ENCODE measurements at places on chromosomes 11 and 22.

DNA sequence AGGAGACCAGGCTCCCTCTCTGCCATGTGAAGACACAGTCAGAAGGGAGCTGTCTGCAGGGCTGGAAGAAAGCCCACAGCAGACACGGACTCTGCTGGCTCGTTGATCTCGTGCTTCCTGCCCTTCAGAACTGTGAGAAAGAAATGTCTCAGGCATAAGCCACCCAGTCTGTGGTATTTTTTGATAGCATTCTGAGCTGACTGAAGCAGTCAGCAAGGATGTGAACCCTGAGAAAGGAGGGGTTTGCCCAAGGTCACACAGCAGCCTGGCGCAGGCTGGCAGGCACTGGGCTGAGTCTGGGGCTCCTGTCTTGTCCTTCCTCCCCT is 255.1 kb upstream of the B3GAT1 start:
- no peak for DNase-seq

- no peak for DNase-seq
Observed at GRCh38 chr11:129968591-129969419, 33.8 kb downstream of the PRDM10 start.

DNA sequence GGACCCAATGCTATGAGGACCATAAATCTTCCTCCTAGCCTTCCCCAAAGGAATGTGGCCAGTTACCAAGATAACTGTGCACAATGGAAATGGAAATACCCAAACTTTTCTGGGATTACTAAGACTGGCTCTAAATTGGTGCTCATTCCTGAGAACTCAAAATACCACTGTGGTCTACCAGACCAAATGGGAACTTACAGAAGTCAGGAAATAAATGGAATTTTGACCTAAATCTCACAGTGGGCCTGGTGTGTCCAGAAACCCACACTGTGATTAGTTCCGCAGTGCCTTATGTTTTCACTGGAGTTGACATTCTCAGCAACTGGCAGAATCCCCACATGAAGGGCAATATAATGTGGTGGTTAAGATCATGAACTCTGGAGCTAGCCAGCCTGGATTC is 99.4 kb upstream of the ZC3H12C start:
- peak; percentile 3 for DNase-seq

GRCh38 chr11:6565988-6566703 is 37.3 kb downstream of the RRP8 start:
- DNase-seq: no peak

DNA sequence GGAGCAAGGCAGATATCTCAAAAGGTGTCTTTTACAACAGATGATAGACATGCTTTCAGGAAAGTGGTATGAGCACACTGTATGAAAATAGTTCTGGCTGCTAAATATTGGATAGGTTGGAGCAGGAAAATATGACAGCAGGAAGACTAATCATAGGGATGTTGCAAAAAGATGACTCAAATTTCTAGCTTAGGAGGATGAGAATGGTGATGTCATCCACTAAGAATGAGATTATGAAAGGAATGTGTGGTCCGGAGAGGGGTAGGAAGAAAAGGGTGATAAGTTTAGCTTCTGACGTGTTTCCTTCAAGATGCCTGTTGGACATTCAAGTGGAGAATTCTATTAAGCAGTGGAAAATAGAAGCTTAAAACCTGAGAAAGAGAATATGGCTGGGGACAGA is 46.4 kb downstream of the RCN1 start:
- DNase-seq: peak; percentile 98

DNA sequence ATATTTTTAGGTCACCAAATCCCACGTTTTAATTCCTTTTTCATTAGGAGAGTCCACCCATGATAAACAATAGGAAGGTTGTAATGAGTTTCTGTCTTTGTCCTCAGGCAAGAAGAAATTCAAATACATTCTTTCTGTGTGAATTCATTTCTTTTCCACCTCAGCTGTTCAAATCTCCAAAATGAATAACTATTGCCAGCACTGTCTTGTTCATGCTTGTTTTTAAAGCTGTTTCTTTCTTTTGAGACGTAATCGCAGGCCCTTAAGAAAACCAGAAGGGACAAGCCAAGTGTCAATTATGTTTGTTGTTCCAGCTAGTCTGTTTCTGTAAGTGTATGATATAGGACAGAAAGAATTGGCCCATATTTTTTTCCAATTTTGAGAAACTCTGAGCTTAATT is 20.2 kb downstream of the MMP27 start:
- no peak for DNase-seq

- DNase-seq: no peak
Observed at GRCh38 chr11:25612806-25613205, 719.1 kb upstream of the ANO3 start.

DNA sequence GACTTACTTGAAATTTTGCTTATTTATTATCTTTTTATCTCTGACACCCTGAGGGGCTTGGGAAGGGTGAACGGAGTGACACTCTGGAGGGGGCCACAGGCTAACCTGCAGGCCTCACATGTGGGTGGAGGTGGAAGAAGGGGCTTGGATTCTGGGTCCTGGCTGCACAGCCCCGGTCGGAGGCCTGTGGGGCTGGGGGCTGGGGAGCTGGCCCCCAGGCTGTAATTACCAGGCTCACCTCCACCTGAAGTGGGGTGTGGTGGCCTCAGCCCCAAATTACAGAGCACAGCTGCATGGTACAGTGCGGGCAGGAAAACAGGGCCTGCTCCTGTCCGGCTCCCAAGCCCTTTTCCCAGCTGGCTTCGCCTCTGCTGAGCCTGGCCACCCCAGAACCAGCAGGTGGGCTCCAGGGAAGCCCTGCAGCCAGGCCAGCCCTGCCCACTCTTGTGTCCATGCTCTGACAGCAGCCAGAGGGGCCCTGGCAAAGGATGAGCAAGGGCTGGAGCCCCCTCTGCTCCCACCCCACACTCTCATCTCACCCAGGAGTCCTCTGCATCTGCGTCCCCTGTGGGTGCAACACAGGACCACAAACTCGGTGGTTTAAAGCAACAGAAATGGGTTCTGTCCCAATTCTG is 48.0 kb downstream of the IGF2 start:
- DNase-seq: no peak

DNA sequence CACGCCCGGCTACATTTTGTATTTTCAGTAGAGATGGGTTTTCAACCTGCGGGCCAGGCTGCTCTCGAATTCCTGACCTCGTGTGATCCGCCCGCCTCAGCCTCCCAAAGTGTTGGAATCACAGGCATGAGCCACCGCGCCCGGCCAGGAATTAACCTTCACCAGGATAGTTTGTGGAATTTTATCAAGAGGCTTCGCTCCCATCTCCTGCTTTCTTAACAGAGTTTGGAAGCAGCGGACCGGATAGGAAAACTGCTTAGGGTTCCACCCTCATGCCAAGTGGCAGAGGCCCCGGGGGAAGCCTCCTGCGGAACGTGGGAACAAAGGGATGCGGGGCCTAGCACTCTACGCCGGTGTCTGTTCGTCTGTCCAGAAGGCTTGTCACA is 229.9 kb downstream of the ST3GAL4 start:
- peak; percentile 13 for DNase-seq

DNA sequence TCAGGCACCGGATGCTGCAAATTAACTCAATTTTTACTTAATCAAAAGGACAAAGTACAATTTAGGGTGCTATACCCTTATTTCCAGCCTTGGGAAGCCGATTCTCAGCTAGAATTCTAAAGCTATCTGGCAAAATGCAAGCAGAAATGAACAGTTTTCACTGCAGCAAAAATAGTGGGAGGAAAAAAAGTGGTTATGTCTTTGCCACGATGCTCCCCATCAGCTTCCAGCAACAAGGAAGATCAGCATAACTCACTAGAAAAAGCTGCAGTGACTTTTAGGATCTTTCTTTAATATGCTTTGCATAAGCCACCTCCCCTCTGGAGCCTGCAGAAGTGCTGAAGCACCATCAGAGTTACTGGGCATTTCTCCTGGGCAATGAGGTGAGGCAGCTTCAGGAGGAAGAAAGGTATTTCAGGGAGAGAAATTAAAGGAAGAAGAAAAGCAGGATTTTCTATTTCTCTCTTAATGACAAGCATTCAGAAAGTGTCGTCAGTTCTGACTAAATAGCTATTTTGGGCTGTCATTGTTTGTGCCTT is 702.9 kb downstream of the DLG2 start:
- DNase-seq: no peak

DNA sequence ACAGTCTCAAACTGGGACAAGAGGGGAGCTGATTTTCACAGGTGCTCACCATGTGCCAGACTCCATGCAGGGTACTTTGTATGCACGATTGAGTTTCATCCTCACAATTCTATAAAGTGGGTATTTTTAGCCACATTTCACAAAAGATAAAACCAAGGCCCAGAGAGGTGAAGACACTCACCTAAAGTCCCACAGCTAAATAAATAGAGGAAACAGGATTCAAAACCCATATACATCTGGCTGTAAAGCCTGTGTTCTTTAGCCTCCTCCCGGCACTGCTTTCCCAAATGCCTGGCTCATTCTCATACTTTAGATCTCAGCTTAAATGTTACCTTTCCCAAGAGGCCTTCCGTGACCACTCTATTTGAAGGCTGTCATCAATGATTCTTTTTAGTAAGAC is 13.2 kb upstream of the KCTD14 start:
- DNase-seq: no peak

- DNase-seq: no peak
Observed at GRCh38 chr22:37726241-37726887, 29.5 kb downstream of the TRIOBP start.

- DNase-seq: no peak
Observed at GRCh38 chr11:64224891-64225607, 937 bp downstream of the TRPT1 start.

GRCh38 chr11:48014917-48015316 is 34.6 kb downstream of the PTPRJ start:
- DNase-seq: no peak

- DNase-seq: no peak
Observed at GRCh38 chr11:128400382-128401203, 186.8 kb downstream of the ETS1 start.

DNA sequence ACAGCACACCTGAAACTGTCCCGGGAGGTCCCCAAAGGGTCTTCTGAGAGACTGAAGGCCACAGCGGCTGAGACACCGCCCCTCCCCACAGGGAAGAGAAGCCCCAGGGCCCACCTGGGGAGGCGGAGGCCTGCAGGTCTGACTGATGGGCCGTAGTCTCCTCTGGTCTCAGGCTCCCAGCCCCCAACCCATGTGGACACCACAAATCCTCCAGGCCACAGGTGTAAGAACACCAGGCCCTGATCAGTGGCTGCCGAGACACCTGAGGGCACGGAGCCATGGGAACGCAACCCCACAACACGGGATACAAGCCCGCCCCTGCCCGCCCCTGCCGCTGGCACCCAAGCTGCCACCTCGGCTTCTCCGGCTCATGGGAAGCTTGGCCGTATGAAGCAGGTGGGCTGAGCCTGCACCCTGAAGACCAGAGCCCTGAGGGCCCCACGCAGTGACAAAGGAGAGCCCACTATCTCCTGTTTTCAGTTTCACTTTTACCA is 46.3 kb downstream of the BRD1 start:
- DNase-seq: no peak

GRCh38 chr22:42425337-42425988 is 6.7 kb downstream of the NFAM1 start:
- DNase-seq: no peak

GRCh38 chr11:104169091-104169490 is 5.1 kb upstream of the PDGFD start:
- no peak for DNase-seq

DNA sequence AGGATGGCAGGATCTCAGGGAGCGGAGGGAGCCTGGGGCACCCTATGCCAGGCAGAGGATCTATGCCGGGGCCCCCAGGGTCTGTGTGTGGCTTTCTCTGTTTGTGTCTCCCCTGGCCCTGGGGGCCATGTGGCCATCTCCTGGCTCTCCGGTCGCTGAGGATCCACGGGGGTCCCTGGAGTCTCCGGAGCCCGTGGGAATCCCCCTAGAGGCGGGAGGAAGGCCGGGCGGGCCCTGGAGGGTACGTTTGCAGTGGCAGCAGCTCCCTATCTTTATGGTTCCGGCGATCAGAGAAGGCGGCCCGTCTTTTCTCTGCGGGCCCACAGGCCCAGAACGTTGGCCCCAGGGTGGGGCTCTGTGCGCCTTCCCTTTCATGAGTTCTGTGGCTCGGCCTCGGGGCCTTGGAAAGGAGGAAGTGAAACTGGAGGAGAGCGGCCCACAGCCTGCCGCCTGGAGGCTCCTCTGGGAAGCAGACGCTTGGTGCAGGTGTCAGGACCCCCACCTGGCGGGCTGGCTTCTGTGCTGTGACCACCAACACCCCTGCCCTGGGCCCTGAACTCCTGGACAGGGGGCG is 82.1 kb downstream of the KCNQ1 start:
- no peak for DNase-seq

DNA sequence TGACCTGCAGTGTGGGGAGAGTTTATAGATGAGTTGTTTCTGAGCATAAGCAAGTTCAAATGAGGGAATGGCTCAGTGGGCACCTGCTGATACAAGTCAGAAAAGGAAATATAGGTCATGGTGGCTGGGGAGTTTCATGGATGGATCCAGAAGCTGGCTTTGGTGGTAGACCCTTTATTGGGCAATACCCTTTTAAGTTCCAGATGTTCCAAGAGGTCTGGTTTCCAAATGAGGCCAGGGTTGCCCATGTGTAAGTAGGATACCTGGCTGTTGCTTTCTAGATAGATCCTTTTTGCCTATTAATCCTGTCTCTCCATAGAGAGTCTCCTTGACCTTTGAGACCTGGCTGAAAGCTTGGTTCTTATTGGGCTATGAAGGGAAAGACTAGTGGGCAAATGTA is 2.2 kb downstream of the STIM1 start:
- DNase-seq: no peak

GRCh38 chr22:25774575-25775026 is 32.6 kb downstream of the MYO18B start:
- DNase-seq: no peak

- DNase-seq: no peak
Observed at GRCh38 chr11:74471668-74472429, 4.5 kb upstream of the KCNE3 start.

GRCh38 chr22:20107951-20108756 is 7.8 kb upstream of the RANBP1 start:
- no peak for DNase-seq

- DNase-seq: no peak
Observed at GRCh38 chr22:30397656-30398635, 1.1 kb downstream of the SEC14L2 start.

- no peak for DNase-seq
Observed at GRCh38 chr11:103450241-103450640, 341.0 kb downstream of the DYNC2H1 start.

DNA sequence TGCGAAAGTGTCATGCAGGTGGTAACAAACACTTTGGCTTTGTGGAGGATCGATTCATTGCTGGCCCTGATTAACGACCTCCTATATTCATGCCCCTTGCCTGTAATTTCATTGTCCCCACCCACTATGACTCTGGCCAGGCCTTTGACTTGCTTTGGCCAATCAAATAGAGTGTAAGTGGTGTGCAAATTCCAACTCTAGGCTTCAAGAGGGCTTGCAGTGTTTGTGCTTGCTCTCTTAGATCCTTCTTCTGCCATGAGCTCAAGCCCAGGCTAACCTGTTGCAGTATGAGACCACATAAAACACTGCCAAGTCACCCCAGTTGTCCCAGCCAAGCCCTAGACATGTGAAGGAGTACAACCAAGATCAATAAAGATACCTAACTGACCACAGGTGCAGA is 48.0 kb downstream of the RCN1 start:
- DNase-seq: no peak
